ENCODE measurements at places on chromosomes 6 and 20.

- DNase-seq = no peak
Observed at GRCh38 chr20:39571171-39571570, 609.0 kb downstream of the DHX35 start.

- no peak for DNase-seq
Observed at GRCh38 chr6:4336778-4337442, 201.5 kb upstream of the ECI2 start.

GRCh38 chr20:6641012-6641411, 126.5 kb upstream of the BMP2 start:
- DNase-seq = no peak

DNA sequence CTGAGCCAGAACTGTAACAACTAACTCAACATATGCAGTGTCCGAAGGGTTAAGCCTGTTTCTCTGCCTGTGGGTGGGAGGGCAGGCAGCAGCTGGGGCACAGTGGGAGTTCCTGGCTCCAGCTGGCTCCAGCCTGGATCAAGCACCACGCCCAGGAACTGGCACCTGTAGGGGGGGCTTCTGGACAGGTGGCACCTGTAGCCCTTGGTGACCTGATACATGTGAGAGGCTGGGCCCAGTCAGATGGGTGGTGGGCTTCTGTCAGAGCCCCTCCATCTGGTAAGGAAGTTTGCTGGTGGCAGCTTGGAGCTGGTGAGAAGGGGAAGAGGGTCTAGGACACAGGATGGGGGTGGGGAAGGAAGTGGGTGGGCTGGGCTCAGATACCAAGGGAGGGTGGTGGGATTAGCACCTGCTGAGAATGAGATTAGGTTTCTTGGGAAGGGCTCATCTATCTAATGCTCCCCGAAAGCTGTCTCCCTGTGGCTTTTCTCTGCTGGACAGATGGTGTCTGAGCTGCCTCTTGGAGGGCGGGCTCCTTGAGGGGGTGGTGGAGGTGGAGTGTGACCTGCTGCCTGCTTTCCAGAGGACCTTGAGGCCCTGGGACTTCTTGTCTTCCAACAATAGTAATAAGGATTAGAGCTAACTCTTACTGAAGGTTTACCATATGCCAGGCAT, 28.5 kb downstream of the BCL2L1 start:
- no peak for DNase-seq

- no peak for DNase-seq
Observed at GRCh38 chr20:1265226-1265915, 723 bp upstream of the SNPH start.

- no peak for DNase-seq
Observed at GRCh38 chr20:51116765-51117686, 94.1 kb upstream of the KCNG1 start.

DNA sequence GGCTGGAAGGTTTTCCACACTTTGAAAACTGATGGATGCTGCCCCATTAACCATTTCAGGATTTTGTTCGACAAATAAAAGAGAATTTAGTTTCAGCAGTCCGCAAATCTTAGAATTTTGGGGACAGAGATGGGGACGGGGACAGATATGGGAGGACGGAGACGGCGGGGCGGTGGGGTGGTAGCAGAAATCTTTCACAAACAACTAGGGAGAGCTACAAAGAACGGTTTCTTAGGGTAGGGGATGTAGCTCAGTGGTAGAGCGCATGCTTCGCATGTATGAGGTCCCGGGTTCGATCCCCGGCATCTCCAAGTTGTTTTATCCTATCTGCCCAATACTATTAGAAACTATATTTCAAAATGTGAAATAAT, 15.1 kb downstream of the HMGN4 start:
- DNase-seq = peak; percentile 85

DNA sequence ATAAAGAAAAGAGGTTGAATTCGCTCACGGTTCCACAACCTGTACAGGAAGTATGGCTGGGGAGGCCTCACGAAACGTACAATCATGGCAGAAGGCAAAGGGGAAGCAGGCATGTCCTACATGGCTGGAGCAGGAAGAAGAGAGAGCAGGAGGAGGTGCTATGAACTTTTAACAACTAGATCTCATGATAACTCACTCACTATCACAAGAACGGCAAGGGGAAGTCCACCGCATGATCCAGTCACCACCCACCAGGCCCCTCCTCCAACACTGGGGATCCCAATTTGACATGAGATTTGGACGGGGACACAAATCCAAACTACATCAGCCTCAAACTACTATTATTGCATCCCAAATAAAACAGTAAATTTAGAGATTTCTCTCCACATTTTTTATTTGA, 53.6 kb upstream of the CST7 start:
- no peak for DNase-seq

- DNase-seq = peak; percentile 45
Observed at GRCh38 chr6:98324446-98324845, 509.9 kb upstream of the POU3F2 start.

DNA sequence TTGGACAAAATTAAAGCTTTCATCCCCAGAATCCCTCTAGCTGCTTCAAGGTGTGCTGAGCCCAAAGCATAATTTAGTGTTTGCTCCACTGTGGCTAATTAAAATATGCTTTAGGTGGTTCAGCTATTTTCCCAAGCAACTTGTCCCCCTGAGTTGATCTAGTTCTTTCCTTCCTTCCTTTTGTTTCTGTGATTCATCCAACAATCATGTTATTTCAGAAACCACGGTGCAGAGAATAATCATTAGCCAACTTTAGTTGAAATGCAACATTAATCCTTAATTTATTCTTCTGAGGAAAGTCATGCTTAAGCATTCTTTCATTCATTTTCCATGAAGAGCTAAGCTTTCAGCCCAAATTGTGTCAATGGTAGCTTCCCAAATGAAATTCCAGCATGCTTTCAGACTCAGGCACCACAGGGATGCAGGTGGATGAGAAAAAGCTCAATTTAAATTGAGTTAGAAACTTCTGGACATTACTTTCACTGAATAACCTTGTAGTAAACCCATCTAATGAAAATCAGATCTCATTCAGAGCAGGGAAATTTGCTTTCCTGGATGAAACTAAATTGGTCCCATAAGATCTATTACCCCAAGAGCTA, 209.0 kb upstream of the NT5E start:
- DNase-seq = no peak

- DNase-seq = no peak
Observed at GRCh38 chr6:18447552-18447951, 60.4 kb downstream of the RNF144B start.

Data from Ammon's horn (tissue), 1 donor.